Myocyte (in vitro differentiated cells): ENCODE measurements at places on chromosomes 13 and 19. TPM values are rescaled to one million over a fixed set of nuclear protein-coding genes. Genes with fewer than 3 reads are reported as not detected.
A peak's percentile ranks its signal among the peaks of the same experiment; 100 is the strongest.

DNA sequence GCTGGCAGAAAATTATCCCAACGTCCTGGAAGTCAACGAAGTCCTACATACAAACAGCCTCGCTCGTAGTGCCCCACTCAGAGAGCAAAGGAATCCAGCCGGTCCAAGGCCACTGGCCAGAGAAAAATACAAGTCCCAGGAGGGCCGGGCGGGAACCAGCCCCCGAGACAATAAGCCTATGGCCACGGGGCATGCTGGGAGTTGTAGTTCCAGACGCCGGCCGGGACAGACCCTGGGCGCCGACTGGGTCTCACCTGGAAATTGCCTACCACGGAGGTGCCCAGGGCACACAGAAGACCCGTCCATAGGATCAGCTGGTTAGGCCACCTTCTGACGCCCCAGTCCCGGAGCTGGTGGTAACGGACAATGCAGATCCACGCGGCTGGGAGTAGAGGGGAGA, 5.4 kb downstream of the TMEM150B start:
- DNase-seq, result peak; percentile 26

DNA sequence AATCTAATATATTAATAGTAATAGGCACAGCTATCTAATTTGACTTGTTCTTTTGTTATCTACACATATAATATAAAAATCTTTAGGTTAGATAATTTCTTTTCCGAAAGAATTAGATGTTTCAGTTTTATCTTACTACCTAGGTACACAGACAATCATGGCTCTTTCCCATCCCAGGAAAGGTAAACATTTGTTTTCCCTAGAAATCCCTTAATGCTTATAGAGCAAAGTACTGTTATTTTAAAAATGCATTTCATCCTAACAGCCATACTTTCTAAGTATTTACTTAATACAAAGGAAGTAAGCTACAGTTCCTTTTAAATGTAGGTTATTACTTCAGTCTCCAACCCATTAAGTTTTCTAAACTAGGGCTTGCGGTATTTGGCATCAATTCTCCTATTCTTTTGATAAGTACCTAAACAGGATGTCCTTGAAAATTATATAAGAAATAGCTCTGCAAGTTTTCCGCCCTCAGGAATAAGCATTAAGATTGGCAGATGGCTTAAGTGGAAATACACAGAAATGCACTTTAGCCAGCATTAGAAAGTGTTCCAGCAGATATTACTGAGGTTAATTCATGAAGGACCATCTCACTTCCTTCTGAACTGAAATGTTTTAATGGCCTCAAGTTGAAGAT, 616.2 kb upstream of the SPRY2 start:
- DNase-seq, result no peak

DNA sequence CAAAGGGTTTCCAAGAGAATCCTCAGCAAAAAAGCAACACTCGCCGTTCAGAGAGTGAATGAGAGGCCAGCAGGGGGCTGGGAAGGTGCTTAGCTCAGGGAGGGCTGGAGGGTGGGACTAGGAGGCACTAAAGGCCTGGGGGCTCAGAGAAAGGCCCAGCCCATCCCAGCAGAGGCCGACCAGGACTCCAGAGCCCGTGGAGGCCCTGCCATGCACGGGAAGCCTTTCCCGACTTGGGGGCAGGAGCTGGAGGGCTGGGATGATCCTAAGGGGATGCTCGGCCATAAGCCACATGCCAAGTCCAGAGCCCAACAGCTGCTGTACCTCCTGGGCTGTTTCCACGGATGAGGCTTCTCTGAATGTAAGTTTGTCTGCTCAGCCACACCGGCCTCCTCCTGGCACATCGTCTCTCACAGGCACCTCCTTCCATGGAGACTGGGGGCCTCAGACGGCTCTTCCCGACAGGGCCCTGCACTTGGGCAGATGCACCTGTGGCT, 19.5 kb downstream of the RASA3 start:
- DNase-seq, result no peak

- no peak for DNase-seq
These were observed 161.5 kb downstream of the DLEU7 start for GRCh38 chr13:50682002-50682401.

DNA sequence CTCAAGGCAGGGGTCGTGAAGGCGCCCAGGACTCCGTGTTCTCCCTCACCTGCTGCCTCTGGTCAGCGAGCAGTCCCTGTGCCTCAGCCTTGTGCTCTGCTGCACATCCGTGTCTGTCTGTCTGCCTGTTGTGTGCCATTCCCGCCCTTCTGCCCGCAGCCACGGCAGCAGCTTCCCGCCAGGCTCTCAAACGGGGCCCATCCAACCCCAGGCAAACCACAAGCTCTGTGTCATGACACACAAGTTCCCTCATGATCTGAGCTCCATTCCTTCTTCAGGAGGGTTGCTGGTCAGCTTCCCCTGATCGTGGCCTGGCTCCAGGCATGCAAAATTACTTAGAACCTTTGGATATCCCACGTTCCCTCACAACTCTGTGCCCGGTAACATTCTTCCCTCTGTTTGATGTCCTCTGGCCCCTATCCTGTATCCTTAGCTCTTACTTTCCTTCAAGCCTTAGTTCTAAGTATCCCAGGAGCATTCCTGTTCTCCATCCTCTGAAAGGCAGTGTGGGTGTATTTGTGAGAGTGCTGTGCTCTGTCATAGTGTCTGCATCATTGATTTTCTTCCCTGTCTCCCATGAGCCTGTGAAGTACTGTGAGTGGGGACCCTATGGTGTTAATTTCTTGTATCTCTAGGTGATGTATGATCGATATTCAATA, 3.2 kb downstream of the GPR183 start:
- no peak for DNase-seq

DNA sequence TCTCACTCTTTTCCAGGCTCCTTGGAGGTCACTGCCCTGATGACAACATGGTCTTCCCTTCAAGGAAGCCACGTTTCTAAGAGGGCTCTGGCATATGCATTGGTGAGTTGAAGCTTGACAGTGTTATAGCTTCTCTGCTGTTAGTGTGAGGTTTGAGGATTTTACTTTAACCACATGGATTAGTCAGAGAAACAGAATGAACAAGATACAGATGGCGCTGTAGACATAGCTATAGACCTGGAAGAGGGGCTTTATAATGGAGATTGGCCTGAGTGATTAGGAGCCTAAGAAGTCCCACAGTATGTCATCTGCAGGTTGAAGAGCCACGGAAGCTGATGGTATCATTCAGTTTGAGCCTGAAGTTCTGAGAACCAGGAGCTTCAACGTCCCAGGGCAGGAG, 18.4 kb upstream of the URI1 start:
- no peak for DNase-seq

- peak; percentile 89 for DNase-seq
These were observed 71.9 kb upstream of the KLF12 start for GRCh38 chr13:74206061-74206561.

- peak; percentile 94 for DNase-seq
These were observed 564.1 kb downstream of the PCDH9 start for GRCh38 chr13:66665991-66666390.

- no peak for DNase-seq
These were observed 12.7 kb downstream of the SLC25A42 start for GRCh38 chr19:19076476-19076875.

GRCh38 chr19:2081873-2082810, 14.0 kb downstream of the MOB3A start:
- no peak for DNase-seq

- peak; percentile 70 for DNase-seq
These were observed 117.4 kb downstream of the ESD start for GRCh38 chr13:46679369-46680120.

GRCh38 chr13:48561466-48562235, 28.8 kb upstream of the RCBTB2 start:
- DNase-seq, result no peak

- DNase-seq, result peak; percentile 67
These were observed 495 bp downstream of the DCLK1 start for GRCh38 chr13:36130552-36131221.

DNA sequence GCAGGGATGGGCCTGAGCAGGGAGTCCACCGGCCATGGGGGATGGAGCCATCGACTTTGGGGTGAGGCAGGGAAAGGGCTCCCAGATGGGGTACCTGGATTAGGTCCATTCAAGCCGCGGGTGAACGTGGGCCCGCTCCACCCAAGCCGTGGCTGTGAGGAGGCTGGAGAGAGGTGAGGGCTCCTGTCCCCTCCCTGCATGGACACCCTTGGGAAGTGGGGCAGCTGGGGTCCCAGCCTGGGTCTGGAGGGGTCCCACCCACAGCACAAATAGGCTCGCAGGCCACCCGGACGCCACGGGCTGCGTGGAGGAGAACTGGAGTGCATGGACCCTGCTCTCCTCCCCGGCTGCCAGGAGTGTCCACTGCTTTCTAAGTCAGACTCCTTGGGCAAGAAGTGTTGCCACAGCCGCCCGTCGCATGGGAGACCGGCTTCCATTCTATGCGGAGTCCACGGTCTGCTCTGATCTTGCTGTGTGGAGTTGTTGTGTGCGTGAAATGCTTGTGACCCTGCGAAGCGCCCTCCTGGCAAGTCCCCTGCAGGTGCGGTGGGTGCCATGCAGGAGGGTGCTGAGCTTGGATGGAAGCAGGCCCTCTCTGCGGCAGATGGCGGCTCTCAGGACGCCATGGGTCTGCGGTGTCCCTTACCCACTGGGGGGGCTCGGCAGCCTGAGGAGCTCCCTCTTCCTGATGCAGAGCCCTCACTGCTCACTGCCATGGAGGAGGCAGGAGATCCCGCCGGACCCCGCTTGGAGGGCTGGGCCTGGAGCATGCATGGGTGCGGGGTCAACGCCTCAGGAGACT, 2.0 kb downstream of the DAZAP1 start:
- DNase-seq, result no peak

- DNase-seq, result no peak
These were observed 29.1 kb downstream of the TNFRSF19 start for GRCh38 chr13:23599083-23599925.

DNA sequence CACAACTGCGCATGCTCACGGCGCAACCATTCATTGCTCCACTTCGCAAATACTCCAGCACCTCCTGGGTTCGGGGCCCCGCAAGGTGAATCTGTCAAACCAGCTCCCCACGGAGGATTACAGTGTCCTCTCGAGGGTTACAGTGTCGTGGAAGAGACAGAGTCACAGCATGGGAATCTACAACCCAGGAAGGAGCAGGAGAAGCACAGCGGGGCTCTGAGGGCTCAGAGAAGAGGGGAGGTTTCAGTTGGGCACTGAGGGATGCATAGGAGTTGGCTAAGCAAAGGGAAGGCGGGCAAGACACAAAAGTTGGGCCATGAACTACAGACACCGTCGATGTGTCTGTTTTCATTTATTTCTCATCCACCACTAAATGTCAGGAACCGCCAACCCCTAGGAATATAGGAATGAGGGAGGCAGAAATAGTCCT, 1.0 kb upstream of the GTF2F1 start:
- no peak for DNase-seq

Gene KCNN4
- 0.27 and 1.6 TPM in 2 replicates for total RNA-seq

Gene USHBP1
- not detected in 2 replicates for total RNA-seq

Gene ZNF17
- 5.2 and 9.8 TPM in 2 replicates for total RNA-seq

Gene LSM14A
- 63.7 and 73.7 TPM in 2 replicates for total RNA-seq

Gene UBE2L5
- total RNA-seq, result not detected in 2 replicates
